ENCODE measurements at places on chromosomes 12 and 14.

- no peak for DNase-seq
These were observed 11.2 kb downstream of the NYNRIN start for GRCh38 chr14:24409956-24410355.

DNA sequence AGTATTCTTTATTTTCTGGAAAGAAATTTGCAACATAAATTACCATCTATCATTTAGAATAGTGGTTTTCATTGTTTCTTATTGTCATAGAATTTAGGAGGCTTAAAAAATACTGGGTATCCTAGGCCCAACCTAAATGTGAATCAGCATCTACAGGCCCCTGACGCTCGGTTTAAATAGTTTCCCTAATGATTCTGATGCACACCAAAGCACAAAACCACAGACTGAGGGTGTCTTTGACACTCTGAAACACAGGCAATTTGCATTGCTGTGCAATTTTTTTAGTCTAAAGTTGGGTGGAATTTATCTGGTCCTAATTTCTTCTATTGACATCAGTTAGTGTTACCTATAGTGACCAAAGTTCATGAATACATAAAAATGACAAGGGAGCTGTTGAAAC, 87.6 kb upstream of the SSTR1 start:
- DNase-seq = no peak

GRCh38 chr14:87601036-87601435, 391.9 kb downstream of the GALC start:
- DNase-seq = no peak

- DNase-seq = no peak
These were observed 45.6 kb downstream of the EVL start for GRCh38 chr14:100110816-100111215.

DNA sequence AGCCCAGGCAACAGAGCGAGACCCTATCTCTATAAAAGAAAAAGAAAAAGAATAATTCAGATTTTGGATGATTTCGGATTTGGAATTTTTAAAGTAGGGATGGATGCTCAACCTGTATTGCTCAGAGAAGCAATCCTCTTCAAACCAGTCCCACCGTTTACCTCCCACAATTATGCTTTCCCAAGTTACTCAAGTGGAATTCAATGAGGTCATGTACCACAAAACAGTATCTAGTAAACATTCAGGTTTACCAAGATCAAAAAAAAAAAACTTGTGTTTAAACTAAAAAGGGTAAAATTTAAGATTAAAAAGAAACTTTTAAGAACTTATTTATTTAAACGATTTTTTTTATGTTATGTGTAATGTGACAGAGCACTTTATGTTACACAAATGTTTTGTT, 2.5 kb downstream of the KDM5A start:
- DNase-seq = no peak

- peak; percentile 44 for DNase-seq
These were observed 59.8 kb downstream of the SUDS3 start for GRCh38 chr12:118436002-118436730.

DNA sequence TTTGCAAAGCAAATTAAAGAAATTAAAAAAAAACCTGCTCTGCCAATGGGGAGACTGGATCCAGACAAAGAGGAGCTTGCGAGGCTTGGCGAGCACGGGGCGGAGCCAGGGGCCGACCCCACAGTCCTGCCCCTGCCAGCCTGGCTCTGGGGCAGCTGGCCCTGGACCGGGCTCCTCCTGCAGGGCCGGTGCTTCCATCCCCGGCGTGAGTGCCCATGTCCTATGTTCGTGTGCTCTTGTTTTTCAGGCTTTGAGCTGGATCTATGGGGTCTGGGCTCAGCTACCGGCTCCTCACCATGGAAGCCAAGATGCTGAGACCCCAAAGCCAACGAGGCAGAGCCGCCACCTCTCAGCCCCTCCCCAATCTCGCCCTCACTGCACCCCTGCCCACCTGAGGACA, 176.8 kb downstream of the KIF26A start:
- no peak for DNase-seq

- no peak for DNase-seq
These were observed 22.7 kb downstream of the CGRRF1 start for GRCh38 chr14:54532111-54533012.

DNA sequence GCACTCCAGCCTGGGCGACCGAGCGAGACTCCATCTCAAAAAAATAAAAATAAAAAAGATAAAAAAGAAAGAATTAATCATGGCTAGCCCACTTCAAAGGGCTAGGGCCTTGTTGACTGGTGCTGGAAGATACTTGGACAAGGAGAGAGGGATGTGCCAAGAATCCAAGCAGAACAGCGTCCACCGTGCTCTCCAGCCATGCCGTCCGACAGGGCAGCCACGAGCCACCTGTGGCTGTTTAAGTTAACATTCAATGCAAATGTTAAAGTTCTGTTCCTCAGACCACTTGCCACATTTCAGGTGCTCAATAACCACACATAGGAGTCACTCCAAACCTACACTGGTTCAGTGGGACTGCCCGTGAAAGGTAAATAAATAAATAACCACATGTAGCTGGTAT, 21.4 kb downstream of the SLC6A13 start:
- no peak for DNase-seq

DNA sequence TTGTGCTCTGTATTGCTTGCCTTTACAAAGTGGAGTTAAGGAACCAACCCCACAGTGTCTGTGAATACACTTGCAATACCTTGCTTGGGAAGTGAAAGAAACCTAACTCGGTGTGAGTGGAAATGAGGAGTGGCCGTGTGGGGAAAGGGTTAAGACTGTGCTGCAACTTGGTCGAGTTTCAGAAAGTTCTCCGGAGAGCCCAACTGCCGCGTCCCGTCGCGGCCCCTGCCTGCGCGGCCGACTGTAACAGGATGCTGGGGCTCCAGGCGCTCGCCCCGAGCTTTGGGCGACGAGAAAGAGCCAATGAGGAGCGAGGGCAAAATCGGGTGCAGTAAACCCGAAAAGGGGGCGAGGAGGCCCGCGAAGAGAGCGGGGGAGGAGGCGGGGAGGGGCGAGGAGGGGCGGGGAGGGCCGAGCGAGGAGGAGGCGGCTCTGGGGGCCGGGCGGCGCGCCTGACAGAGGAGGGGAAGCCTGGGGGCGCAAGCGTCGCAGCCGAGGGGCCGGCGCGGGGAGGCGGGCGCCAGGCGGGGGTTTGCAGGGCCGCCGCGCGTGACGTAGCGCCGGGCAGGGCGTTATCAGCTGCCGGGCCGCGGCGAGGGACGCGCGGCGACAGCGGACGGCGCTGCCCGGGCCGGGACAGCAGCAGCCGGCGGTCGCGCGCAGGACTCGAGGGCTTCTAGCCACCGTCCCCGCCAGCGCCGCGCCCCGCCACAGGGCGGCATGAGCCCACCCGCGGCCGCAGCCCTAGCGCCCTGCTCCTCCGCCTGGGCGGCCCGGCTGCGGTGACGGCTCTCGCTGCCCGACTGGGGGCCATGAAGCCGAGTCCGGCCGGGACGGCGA, at the start of gene DACT1:
TSS of gene DACT1 (plus strand) at position 572 of the 840 bp plus-strand sequence. CDS start at position 813, 241 bp downstream.
- DNase-seq = peak; percentile 72

GRCh38 chr14:54792288-54792687, 110.3 kb downstream of the GCH1 start:
- no peak for DNase-seq

DNA sequence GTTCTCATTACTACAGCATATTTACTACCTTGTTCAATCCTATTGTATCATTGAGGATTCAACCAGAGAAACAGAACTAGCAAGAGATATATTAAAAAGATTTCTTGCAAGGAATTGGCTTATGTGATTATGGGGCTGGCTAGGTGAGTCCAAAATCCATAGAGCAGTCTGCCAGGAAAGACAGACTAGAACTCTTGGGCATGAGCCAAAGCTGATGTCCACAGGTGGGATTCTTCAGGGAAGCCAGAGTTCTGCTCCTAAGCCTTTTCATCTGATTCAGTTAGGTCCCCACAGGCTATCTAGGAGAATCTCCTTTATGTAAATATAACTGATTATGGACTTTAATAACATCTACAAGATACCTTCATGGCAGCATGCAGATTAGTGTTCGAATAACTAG, 26.0 kb downstream of the PELI2 start:
- DNase-seq = no peak

DNA sequence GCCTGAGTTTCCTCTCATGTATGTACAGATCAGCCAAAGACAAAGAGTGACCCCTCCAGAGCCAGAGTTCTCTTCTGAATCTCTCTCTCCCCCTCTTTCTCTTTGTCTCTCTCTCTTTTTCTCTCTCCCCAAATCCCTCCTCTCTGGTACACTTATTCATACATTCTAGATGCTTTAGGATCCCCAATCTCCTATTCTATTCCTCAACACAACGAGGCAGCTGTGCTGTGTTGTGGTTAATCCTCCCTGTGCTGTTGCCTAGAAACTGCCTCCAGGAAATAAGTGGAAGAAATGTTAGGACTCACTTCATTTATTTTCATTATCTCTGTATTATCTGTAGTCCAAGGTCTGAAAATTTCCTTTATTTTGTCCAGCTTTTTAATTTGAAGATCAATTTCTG, 350.5 kb upstream of the OR4E1 start:
- no peak for DNase-seq

GRCh38 chr14:78697341-78697740, 527.2 kb downstream of the NRXN3 start:
- DNase-seq = peak; percentile 18

DNA sequence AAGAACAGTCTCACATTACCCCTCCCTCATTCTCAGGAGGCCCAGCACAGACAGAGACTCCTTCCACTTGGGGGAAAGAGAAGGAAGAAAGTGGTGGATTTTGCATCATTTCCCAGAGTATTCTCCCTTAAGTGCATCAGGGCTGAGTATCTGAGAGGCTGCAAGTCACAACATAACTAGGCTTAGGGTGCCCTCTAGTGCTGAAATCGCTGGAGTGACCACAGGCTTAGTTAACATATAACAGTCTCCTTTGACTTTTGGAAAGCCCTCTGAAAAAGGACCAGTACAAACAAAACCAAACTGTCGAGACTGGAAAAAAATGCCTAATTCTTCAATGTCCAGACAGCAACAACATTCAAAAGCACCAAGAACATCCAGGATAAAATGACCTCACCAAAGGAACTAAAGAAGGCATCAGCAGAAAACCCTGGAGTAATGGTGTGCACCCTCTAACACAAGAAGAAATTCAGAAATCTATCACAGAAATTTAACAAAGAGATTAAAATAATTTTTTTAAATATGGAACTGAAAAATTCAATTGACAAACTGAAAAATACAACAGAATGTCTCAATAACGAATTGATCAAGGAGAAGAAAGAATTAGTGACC, 412.3 kb downstream of the RPS29 start:
- DNase-seq = peak; percentile 86

GRCh38 chr12:10235761-10236631, 23.3 kb downstream of the GABARAPL1 start:
- DNase-seq = peak; percentile 76

GRCh38 chr14:74846968-74847665, 28.8 kb downstream of the PROX2 start:
- no peak for DNase-seq

GRCh38 chr14:62946221-62946620, 99.0 kb downstream of the KCNH5 start:
- DNase-seq = no peak

GRCh38 chr14:60506462-60506984, 2.4 kb upstream of the SIX6 start:
- no peak for DNase-seq

- DNase-seq = no peak
These were observed 25.9 kb upstream of the ISM2 start for GRCh38 chr14:77524536-77524935.

DNA sequence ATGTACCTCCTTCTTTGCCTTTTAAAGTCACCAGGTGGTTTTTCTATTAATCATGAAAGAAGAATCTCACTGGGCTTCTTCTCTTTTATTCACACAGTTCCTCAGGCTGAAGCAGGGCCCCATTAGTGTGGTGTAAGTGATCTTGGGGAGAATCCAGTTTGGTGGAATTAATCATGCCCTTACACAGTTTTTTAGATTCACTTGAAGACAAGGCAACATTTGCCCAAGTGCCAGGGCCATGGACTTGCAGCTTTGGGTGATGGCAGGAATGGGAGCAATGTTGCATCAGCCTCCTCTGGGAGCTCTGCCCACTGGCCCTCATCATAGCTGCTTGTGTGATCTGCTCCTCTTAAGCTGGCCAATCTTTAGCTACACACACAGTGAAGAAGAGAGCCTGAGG, 33.8 kb downstream of the KCNK10 start:
- no peak for DNase-seq

All from hematopoietic multipotent progenitor cell treated with erythropoietin and hydrocortisone succinate and interleukin-3 and kit ligand, for 4 days (in vitro differentiated cells).